ENCODE measurements at places on chromosomes 3 and 15. TPM values are rescaled to one million over a fixed set of nuclear protein-coding genes. Genes with fewer than 3 reads are reported as not detected.

- DNase-seq, result no peak
Measured at GRCh38 chr3:143814443-143814889, 33.8 kb downstream of the SLC9A9 start.

The CTDSPL2 gene
- total RNA-seq, result 37.1 TPM

DNA sequence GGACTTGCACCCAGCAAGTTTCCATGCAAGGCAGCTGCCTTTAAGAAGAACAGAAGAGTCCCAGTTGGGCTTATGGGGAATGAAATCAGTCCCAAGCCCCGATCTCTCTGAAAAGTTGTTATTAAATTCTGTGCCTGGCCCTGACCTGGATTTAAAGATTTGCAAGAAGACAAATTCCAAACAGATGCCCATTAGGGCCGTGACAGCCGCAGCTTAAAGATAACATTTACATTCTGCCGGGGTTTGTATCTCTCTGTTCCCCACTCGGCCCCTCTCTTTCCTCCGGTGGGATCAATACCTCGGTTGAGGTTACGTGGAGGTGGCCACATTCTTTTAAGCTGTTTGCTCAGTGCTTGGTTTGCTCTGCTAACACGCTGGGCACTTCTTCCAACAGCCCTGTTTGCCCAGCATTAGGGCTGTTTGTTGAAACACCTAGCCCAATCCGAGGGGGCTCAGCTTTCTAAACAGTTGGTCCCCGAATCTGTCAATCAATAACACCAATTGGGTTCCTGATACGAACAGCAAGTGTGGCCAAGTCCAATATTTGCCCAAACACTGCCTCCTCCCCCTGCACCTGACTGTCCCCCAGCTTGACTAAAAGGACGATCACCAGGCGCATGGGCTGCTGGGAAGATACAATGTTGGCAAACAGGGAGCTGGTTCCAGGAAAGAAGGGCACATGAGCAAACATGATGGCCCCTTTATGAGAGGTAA lies 108.6 kb downstream of the RPLP1 start:
- no peak for DNase-seq

The IL12A gene
- total RNA-seq, result 6.6 TPM

DNA sequence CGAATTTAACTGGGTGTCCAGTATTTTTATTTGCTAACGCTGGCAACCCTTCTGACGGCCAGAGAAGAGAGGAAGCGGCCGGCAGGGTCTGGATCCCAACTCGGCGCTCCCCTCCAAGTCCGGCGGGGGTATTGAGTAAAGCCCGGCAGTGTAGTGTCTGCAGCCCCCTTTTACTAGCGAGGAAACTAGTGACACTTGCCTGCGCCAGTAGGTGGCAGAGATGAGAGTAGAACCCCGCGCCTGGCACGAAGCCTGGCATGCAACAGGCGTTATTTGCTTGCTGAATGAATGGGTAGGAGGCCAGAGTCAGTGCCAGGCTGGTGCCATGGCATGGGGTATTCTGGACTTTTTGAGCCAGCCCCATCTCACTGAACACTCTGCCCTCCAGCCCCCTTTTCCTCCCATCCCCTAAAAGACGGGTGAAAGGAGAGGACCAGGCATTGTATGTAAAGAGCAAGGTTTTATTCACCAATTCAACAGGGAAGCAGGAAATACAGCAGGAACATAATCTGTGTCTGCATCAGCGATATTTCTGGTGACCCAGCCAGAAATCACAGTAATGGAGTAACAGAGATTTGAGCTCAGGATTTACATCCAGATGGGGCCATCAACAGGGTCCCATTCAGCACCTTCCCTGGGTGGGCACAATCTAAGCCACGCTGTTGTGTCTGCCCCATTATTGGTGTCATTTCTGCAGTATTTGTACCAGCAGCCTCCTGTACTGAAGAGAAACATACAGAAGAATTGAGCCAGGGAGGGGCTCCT lies 788 bp upstream of the WDR73 start:
- DNase-seq, result no peak

- no peak for DNase-seq
Measured at GRCh38 chr15:26744894-26745293, 28.0 kb downstream of the GABRB3 start.

The ADAMTS7 gene
- 2.5 TPM for total RNA-seq

GRCh38 chr15:64447536-64448315 lies 12.7 kb upstream of the ZNF609 start:
- DNase-seq, result no peak

The RASGRF1 gene
- total RNA-seq, result not detected

- no peak for DNase-seq
Measured at GRCh38 chr3:43994657-43995546, 246.8 kb upstream of the TOPAZ1 start.

The P2RY14 gene
- total RNA-seq, result 0.49 TPM

- no peak for DNase-seq
Measured at GRCh38 chr3:194043516-194043915, 92.4 kb upstream of the HES1 start.

- no peak for DNase-seq
Measured at GRCh38 chr3:12648384-12648959, 15.4 kb downstream of the RAF1 start.

The TMEM212 gene
- total RNA-seq, result not detected

- DNase-seq, result no peak
Measured at GRCh38 chr3:124565013-124565412, 165.2 kb upstream of the UMPS start.

The NLGN1 gene
- total RNA-seq, result 4.7 TPM

DNA sequence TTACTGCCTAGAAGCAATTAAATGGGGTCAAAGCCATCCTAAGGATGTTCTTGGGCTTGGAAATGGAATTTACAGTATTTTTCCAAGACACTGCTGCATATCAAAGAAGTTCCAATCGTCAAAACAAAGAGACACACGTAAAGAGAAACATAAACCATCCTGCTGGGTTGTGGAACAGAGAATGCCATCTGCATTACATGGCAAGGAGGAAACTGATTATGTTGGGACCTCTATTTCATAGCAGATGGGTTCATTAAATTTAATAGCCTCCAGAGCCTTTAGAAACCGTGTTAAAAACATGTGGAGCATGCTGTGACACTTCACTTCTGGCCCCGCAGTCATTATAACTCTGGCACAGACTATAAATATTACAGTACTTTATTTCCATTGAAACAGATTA lies 154.6 kb downstream of the LRTM1 start:
- no peak for DNase-seq

GRCh38 chr3:62798000-62798399 lies 77.2 kb downstream of the CADPS start:
- DNase-seq, result no peak

GRCh38 chr3:169627073-169627472 lies 36.4 kb downstream of the MECOM start:
- no peak for DNase-seq

The PDZRN3 gene
- 75.9 TPM for total RNA-seq

GRCh38 chr3:8278448-8278847 lies 223.2 kb upstream of the LMCD1 start:
- DNase-seq, result no peak

DNA sequence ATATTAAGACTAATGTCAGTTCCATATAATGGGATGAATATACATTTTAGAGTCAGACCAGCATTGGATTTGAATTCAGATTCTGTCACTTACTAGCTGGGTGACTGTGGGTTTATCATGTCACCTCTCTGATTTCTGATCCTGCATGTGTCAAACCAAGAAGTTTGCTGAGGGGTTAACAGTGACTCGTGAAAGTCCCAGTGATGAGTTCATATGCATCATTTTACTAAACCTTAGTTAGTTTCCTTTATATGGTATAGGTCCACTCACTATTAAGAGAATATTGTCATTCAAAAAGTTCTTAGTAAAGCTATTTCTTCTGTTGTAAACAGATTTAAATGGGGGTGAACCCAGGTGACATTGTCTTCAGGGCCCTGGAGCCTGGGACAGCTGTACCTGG lies 102.3 kb downstream of the ZNF621 start:
- no peak for DNase-seq

DNA sequence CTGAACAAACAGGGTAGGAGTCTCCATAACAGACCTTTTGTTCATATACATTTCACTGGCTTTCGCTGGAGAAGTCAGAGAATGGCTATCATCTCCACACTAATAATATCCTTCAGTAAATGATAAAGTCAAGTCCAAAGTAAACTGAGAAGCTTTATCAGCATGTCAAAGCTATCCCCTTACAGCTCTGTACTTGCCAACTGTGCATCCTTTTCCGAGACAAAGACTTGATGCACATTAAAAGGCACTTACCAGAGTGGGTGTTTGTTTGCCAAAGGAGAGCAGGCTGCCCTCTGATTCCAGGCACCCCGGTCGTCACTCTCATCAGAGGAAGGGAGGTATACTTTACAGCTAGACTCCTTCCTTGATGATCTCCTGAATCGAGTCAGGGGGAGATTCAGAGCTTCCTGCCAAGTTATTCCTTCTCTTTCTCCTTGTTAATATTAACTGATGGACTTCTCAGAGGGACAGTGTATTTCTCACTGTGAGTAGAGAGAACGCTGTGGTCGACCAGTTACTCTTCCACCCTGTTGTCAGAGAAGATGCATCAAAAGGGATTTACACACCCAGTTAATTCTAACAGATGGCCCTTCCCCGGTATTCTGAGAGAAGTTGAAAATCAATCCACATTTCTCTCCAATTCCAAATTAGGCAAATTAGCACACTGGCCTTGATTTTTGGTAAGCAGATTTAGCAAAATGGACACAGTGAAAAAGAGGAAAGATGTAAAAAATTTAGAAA lies 504.7 kb upstream of the NR2F2 start:
- no peak for DNase-seq

The SPSB4 gene
- total RNA-seq, result 0.98 TPM

The SCG5 gene
- total RNA-seq, result 6.1 TPM

GRCh38 chr3:120284747-120285507 lies at the start of gene GPR156:
TSS of gene GPR156 (minus strand) at chr3:120285222. CDS start at chr3:120244098, 41,124 bp downstream.
- DNase-seq, result no peak

The SLC6A1 gene
- total RNA-seq, result 2.0 TPM

- no peak for DNase-seq
Measured at GRCh38 chr15:88810446-88810845, 7.2 kb downstream of the ACAN start.

- DNase-seq, result no peak
Measured at GRCh38 chr15:23484870-23485269, 37.8 kb upstream of the GOLGA6L2 start.

DNA sequence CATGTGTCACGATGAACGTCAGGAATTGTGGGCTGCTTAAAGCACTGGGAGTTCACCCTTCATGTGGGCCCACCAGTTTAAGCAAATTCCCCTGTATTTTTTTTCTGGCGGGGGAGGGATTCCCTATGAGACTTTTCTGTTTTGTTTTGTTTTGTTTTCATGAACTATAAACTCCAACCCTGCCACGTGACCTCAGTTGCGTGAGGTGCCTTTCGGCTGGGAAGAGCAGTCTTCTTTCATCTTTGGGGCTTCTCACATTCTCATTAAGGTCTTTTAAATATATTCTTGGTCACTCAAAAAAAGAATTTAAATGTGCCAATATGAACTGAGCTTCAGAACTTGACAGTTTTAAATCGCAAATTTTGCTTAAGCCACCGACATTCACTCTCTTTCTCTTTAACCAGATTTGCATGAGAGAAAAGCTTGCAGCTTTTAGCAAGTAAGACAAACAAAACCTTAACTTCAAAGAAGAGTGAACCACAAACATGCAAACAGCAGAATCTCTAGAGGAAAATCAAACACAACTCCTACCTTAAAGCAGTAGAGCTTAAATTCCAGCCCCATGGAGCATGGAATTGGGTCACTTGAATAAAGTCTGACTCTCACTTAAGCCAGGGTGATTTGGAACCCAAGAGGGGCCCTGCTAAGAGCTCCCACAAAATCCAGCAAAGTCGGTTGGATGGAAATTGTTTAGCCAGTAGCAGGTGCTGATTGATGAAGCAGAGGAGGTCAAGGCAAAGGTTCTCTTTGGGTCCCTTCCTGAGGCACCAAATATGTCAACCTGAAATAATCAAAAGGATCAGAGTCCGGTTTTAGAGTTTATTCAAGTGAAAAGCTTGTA lies 699.8 kb upstream of the GBE1 start:
- no peak for DNase-seq

- no peak for DNase-seq
Measured at GRCh38 chr3:58724336-58724735, 57.8 kb upstream of the FAM3D start.

The AGTR1 gene
- 12.0 TPM for total RNA-seq

- DNase-seq, result no peak
Measured at GRCh38 chr3:115713284-115713683, 90.0 kb downstream of the GAP43 start.

GRCh38 chr15:69954666-69955065 lies 143.1 kb downstream of the TLE3 start:
- no peak for DNase-seq

The EBLN2 gene
- total RNA-seq, result 6.4 TPM

The RPS17 gene
- total RNA-seq, result 1,829 TPM

DNA sequence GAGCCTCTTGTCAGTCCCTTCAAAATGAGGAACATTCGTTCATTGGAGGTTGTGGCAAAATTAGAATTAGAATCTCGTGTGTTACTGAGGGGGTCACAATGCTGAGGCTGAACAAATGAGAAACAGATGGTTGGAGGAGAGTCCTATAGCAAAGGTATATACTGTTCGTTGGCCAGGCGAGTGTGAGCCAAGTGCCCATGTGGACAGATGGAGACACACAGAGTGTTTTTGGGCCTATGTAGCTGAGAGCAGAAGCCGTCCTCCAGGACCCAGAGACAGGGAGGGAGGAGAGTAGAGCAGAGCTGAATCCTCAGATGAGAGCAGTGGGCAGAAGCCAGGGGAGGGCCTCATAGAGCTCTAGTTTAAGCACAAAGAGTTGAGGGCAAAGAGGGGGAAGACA lies 98.9 kb downstream of the NR1D2 start:
- DNase-seq, result no peak

DNA sequence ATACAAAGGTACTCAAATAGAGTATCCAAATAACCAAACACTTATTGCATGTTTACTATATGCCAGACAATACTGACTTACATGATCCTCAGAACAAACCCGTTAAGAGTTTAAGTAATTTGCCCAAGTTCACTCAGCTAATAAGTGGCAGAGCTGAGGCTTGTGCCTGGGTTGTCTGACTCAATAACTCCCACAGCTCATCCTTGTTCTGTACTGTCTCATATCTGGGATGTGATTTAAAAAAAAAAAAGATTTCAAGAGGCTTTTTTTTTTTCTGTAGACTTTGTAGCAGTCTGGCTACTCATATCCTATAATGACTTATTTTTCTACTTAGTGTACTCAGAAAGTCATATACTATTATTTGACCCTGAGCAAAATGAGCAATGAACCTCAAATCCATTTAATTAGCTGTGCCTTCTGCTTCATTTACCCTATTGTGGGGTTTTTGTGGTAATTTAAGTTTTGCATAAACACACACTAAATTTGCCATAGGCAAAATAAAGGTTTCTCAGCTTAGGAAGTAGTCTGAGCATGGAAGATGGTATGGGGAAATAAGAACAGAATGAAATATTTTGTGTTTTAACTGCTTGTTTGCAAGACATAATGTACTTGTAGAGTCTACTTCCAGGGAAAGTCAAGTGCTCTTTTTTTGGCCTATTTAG lies 3.1 kb downstream of the NSUN3 start:
- no peak for DNase-seq
